GM23338 (cell line): ENCODE measurements at places on chromosomes 7 and 10.

DNA sequence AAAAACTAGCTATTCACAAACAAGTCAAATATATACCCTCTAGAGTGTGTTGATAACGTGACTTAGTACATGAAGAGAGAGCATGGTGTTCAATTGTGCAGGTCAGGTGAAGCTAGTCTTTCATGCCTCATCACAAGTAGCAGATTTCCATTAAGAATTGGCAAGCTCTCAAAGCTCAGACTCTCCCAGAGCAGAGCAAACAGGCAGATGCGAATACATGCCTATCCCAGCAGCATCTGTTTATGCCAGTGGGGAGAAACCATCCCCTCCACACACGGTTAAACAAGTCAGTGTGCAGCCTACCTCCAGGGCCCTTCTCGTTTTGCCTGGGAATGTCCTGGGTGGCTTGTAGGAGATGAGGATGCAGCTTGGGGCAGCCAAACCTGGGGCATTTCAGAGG lies 532.5 kb upstream of the C7orf33 start:
- DNase-seq: no peak

- DNase-seq: peak; percentile 99
These were observed 10.4 kb downstream of the ATG9B start for GRCh38 chr7:151013733-151014497.

DNA sequence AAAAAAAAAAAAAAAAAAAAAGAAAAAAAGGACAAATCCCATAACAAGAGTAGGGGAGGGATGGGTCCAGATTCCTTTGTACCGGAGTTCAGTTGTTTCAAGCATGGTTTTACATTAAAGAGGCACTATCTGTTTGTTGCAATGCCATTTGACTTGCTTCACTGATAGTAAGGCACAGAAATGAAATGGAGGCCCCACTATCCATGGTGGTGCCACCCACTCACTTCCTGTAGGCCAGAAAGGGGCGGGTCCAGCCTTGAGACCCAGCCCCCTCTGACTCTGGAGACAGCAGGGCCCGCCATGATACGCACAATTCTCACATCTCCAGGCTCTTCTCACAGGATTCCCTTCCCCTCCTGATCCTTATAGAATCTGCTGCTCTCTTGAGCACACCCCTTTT lies 100.0 kb downstream of the CLEC2L start:
- peak; percentile 17 for DNase-seq

- DNase-seq: no peak
These were observed 53.8 kb downstream of the RGS10 start for GRCh38 chr10:119488675-119489074.

GRCh38 chr10:109866995-109867635 lies 56.2 kb downstream of the XPNPEP1 start:
- no peak for DNase-seq
